ENCODE measurements at places on chromosomes 7 and 10. TPM values are rescaled to one million over a fixed set of nuclear protein-coding genes. Genes with fewer than 3 reads are reported as not detected.

PTF1A gene
- not detected for total RNA-seq

PDE1C gene
- 2.8 TPM for total RNA-seq

ANKRD30A gene
- total RNA-seq, result not detected

BICC1 gene
- total RNA-seq, result 12.4 TPM

NXPH1 gene
- total RNA-seq, result not detected

CCDC3 gene
- total RNA-seq, result 4.7 TPM

SUGCT gene
- 15.2 TPM for total RNA-seq

SLC26A3 gene
- total RNA-seq, result not detected

ACTR1A gene
- 102 TPM for total RNA-seq

GRCh38 chr7:17497549-17498167, 199.2 kb downstream of the AHR start:
- H3K4me1 ChIP-seq, result no peaks in the 10 kb centered on the region
- H3K27ac ChIP-seq, result no peak overlapping the region
- DNase-seq, result no peak
- no peaks in the 10 kb centered on the region for H3K27me3 ChIP-seq

DNA sequence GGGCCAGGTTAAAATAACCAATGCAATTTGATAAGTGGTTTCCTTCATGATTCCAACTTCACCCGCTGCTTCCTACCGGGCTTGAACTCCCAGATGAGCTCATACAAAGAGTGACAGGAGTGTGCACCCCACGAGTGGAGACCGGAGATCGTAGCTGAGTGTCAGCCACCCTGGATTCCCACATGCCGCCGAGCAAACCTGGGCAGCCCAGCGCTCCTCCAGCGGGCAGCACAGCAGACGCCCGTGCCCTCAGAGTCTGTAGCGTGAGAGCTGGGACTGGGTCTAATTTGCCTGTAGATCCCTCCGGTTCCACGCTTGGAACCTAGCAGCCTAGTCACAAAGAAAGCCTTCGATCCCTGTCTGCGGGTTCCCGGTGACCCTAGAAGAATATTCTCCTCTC, 476.1 kb upstream of the MGMT start:
- H3K27me3 ChIP-seq, result no peaks in the 10 kb centered on the region
- no peak for DNase-seq
- H3K4me3 ChIP-seq, result no peak overlapping the region
- no peak overlapping the region for H3K27ac ChIP-seq
- H3K36me3 ChIP-seq, result no peaks in the 10 kb centered on the region
- no peaks in the 10 kb centered on the region for H3K4me1 ChIP-seq

- no peaks in the 10 kb centered on the region for H3K27me3 ChIP-seq
- no peak overlapping the region for H3K4me3 ChIP-seq
- no peaks in the 10 kb centered on the region for H3K36me3 ChIP-seq
- H3K4me1 ChIP-seq, result no peaks in the 10 kb centered on the region
- DNase-seq, result no peak
Observed at GRCh38 chr10:51371743-51372142, 297.5 kb downstream of the PRKG1 start.

- DNase-seq, result no peak
- no peak overlapping the region for H3K4me3 ChIP-seq
- H3K36me3 ChIP-seq, result no peaks in the 10 kb centered on the region
- no peak overlapping the region for H3K27ac ChIP-seq
- H3K4me1 ChIP-seq, result peaks cover 9% of the 10 kb centered on the region
Observed at GRCh38 chr7:134896073-134896472, 90.2 kb upstream of the AGBL3 start.

DNA sequence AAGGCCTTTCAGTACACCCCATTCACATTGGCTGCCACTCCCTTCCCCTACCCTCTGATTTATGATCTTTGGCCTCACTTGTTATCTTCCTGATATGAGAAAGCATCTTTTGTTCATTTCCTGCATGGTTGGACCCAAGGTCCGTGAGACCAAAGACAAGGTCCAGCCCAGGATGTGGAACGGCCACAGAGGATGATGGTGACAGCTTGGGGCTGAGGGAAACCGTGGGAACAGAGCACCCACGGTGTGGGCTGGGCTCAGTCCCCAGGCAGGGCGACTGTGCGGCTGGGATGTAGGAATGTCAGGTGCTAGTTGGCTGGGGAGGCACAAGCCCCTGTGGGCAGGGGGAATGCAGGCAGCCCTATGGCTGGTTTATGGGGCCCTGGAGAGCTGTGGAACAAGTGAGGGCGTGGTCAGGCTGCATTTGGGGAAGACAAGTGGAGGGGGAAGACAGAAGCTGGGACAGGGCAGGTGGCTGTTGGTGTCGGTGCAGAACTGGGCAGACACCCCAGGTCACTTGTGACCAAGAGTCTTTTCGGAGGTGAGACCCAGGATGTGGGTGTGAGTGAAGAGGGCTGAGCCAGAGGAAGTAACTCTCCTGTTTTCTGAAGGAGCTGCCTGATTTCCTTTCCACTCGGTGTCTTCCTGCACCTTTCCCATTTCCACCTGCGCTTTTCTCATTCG, 51.7 kb upstream of the IGFBP3 start:
- no peak overlapping the region for H3K4me3 ChIP-seq
- no peak for DNase-seq
- H3K27ac ChIP-seq, result no peak overlapping the region
- no peaks in the 10 kb centered on the region for H3K27me3 ChIP-seq
- peaks cover 10% of the 10 kb centered on the region for H3K4me1 ChIP-seq
- H3K36me3 ChIP-seq, result no peaks in the 10 kb centered on the region

- H3K27ac ChIP-seq, result no peak overlapping the region
- H3K27me3 ChIP-seq, result no peaks in the 10 kb centered on the region
- no peak overlapping the region for H3K4me3 ChIP-seq
- no peak for DNase-seq
- H3K36me3 ChIP-seq, result no peaks in the 10 kb centered on the region
Observed at GRCh38 chr7:95646350-95646749, 50.0 kb upstream of the PDK4 start.

DNA sequence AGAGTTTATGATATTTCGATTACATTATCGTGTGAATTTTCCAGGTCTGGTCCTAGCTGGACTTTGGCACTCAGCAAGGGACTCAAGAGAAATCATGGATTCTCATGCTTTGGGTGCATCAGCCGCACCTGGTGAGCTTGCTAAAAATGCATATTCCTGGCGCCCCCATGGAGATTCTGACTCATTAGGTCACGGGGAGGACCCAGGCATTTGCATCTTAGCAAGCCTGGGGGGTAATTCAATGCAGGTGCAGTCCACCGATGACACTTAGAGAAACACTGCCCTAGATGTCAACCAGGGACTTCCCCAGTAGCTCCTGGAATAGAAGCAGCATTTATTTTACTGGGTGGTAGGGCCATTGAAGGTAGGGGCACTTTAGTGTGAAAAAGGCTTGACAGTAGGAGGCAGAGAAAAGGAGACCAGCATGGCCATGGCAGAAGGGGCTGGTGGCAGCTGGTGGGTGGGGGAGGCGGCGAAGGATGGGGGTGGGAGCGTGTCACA, 29.9 kb upstream of the PDCD4 start:
- H3K27ac ChIP-seq, result peak overlapping the region; percentile 89
- no peaks in the 10 kb centered on the region for H3K36me3 ChIP-seq
- peaks cover 81% of the 10 kb centered on the region for H3K4me1 ChIP-seq
- no peaks in the 10 kb centered on the region for H3K27me3 ChIP-seq
- no peak overlapping the region for H3K4me3 ChIP-seq

DNA sequence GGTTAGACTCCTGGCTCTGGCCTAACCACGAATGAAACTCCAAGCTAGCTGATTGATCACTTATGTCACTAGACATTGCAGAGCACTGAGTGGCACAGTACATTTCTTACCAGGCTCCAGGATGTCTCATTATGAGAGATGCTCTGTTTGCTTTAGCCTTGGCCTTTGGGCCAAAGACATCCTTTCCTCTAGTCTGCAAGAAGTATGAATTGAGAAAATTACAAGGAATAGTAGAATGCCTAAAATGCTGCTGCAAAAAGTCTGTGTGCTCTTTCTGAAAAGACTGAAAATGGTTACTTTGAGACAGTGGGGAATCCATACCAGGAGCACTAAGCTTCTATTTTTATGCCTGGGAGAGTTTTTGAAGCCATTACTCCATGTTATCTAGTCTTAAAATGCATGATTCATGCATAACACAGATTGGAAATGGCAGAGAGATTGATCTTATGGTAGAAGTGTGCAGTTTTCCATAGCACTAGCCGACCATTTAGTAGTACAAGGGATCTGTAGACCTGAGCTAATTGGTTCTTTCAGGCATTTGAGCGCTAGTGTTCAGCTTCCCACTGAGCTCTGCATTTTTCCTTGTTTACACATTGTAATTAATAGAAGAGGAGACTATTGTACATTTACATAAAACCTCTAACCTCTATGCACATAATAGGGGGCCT, 303.8 kb downstream of the PRKG1 start:
- no peaks in the 10 kb centered on the region for H3K27me3 ChIP-seq
- H3K4me1 ChIP-seq, result no peaks in the 10 kb centered on the region
- no peaks in the 10 kb centered on the region for H3K36me3 ChIP-seq

GRCh38 chr10:4359003-4359402, 467.0 kb upstream of the AKR1E2 start:
- peak; percentile 9 for DNase-seq
- no peak overlapping the region for H3K27ac ChIP-seq
- H3K4me1 ChIP-seq, result peaks cover 5% of the 10 kb centered on the region
- H3K4me3 ChIP-seq, result no peak overlapping the region
- H3K27me3 ChIP-seq, result no peaks in the 10 kb centered on the region
- no peaks in the 10 kb centered on the region for H3K36me3 ChIP-seq

DNA sequence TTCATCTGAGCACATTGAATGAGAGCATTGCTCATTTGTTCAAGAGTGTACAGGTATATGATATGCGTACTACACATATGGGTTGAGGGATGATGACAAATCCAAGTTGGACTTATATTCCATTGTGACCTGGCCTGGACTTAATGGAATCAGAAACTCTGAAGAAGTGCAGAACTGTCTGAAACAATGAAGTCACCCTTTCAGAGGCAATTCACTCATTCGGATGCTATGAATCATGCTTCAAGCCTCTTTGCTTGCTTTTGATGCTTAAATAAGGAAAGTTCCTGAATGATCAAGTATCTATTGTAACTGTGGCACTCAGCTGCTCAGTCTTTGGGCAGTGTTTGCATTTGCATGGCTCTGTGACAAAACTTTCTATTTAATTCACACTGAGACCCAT, 93.4 kb downstream of the ZNF365 start:
- H3K4me1 ChIP-seq, result no peaks in the 10 kb centered on the region
- H3K36me3 ChIP-seq, result no peaks in the 10 kb centered on the region
- DNase-seq, result no peak
- H3K27me3 ChIP-seq, result no peaks in the 10 kb centered on the region
- H3K27ac ChIP-seq, result no peak overlapping the region
- H3K4me3 ChIP-seq, result no peak overlapping the region

DNA sequence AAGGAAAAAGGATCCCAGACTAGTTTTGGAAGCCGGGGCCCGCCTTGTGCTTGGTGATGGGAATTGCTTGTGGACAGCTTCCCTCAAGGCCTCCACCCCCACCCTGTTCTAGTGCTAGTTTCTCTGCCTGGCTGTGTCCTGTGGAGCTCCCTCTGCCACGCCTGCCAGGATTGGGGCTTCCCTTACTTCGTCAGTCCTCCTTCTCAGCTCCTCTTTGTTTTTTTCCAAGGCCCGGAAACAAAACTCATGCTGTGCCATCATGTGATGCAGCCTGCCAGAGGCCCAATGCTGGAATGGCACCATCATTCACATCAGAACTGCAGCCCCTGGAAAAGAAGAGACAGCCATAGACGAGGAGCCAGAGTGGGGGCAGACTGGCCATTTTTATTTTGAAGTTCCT, 11.2 kb downstream of the YKT6 start:
- H3K27me3 ChIP-seq, result no peaks in the 10 kb centered on the region
- H3K4me1 ChIP-seq, result no peaks in the 10 kb centered on the region
- no peak overlapping the region for H3K27ac ChIP-seq
- H3K4me3 ChIP-seq, result no peak overlapping the region

GRCh38 chr10:30063099-30063498, 3.7 kb upstream of the JCAD start:
- H3K27me3 ChIP-seq, result no peaks in the 10 kb centered on the region
- no peak for DNase-seq
- H3K27ac ChIP-seq, result no peak overlapping the region
- no peak overlapping the region for H3K4me3 ChIP-seq
- peaks cover 5% of the 10 kb centered on the region for H3K4me1 ChIP-seq
- no peaks in the 10 kb centered on the region for H3K36me3 ChIP-seq

- H3K4me1 ChIP-seq, result no peaks in the 10 kb centered on the region
- H3K27ac ChIP-seq, result no peak overlapping the region
- no peak overlapping the region for H3K4me3 ChIP-seq
- no peak for DNase-seq
- H3K36me3 ChIP-seq, result no peaks in the 10 kb centered on the region
Observed at GRCh38 chr10:101493782-101494281, 94.2 kb downstream of the POLL start.

DNA sequence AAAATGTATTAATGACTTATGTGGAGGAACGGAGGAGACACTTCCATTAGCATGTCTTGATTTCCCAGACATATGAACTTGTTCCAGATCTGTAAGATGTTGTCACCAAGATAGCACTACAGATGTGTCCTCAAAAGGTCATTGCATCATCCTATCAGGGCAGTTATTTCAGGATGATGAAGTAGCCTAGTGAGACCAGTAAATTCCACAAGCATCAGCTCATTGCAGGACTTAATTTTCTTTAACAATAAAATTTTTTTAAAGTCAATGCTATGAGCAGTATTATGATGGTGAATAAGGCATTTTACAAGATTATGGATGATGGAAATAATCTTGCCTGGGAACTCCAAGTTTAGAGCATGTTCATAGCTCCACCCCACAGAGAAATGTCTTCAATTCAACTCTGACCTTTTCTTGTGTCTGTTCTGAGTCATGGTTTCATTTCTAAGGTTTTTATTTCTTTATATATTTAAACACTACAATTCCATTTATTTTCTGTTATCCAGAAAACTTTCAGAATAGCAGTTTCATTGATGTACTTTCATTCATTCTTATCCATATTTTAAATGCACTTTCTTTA, 1203.3 kb upstream of the CELF2 start:
- H3K4me1 ChIP-seq, result no peaks in the 10 kb centered on the region
- no peak overlapping the region for H3K4me3 ChIP-seq
- H3K27me3 ChIP-seq, result no peaks in the 10 kb centered on the region
- H3K36me3 ChIP-seq, result no peaks in the 10 kb centered on the region
- DNase-seq, result no peak
- H3K27ac ChIP-seq, result no peak overlapping the region

DNA sequence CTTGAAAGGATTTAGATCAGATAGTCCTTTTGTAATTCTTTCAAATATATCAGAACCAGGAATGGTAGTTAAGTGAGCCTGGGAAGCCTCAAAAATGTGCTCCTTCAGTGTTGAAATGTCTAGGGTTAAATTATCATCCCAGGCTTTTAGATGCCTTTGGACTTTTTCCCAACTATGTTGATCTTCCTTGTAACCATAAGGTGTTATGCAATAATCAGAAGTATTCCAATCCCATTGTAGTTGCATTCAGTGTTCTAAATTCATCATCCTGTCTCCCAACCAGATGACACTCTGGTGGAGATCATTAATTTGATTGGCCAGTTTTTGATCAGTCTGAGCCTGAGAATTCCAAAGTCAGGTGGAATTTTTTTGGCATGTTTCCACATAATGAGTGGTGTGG, 35.1 kb upstream of the AKR1C2 start:
- H3K36me3 ChIP-seq, result no peaks in the 10 kb centered on the region
- no peak overlapping the region for H3K4me3 ChIP-seq
- H3K27ac ChIP-seq, result no peak overlapping the region
- H3K27me3 ChIP-seq, result no peaks in the 10 kb centered on the region
- peaks cover 18% of the 10 kb centered on the region for H3K4me1 ChIP-seq
- no peak for DNase-seq

- no peak overlapping the region for H3K4me3 ChIP-seq
- DNase-seq, result no peak
- H3K27me3 ChIP-seq, result no peaks in the 10 kb centered on the region
- no peaks in the 10 kb centered on the region for H3K36me3 ChIP-seq
Observed at GRCh38 chr10:77176232-77176631, 461.4 kb downstream of the KCNMA1 start.

- H3K4me1 ChIP-seq, result peaks cover 46% of the 10 kb centered on the region
- H3K27me3 ChIP-seq, result no peaks in the 10 kb centered on the region
- H3K27ac ChIP-seq, result no peak overlapping the region
Observed at GRCh38 chr7:130369110-130369711, 11.1 kb upstream of the CPA1 start.
